ENCODE measurements at places on chromosomes 4 and X.

- no peak for DNase-seq
These were observed 1679.2 kb upstream of the TENM3 start for GRCh38 chr4:180564026-180564425.

GRCh38 chr4:121978172-121978516 lies 26.3 kb upstream of the TRPC3 start:
- no peak for DNase-seq

GRCh38 chr4:56297776-56298175 lies 89.5 kb downstream of the AASDH start:
- DNase-seq = no peak

DNA sequence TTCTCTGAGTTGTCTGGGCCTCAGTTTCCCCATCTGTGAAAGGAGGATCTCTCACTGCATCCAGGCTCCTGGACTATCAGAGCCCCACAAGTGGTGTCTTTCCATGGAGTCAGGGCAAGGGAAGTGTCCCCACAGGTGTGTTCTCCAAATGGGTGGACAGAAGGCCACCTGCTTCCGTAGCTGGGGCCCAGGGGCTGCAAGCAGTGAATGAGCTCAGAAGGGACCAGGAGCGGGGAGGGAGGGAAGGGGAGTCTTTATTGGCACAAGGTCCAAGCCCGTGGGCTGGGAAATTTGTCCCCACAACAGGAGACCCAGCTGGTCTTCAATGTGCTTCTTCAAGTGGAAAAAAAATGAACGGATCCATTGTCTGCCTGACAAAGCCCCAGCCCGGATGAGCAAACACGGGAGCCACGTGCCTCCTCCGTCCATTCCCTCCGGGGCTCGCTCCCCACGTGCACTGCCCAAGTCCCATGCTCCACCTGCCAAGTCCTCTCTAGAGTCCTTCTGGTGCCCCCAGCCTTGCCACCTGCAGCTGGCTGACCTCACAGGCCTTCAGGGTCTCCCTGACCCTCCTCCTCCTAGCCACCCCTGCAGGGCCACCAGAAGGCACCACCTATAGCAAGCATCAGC lies 72.0 kb downstream of the JAKMIP1 start:
- no peak for DNase-seq

DNA sequence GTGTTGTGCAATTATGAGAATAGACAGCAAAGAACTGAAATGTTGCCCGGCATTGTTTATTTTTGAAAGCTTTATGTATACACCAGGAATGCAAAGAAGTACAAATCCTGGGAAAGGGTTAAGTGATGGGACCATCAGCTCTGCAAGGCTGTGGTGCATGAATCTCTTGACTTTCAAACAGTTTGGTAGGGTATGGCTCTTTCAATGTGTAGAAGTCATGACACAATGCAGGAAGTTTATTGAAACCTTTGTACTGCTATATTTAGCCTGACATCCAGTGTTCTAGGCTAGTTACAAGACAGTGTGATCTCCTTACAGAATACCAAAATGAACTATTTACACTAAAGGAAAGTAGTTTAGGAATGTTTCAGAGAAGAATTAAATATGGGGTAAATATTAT lies 206.8 kb upstream of the HAND2 start:
- no peak for DNase-seq

- DNase-seq = no peak
These were observed 165.0 kb downstream of the AMELX start for GRCh38 chrX:11458170-11458569.

GRCh38 chr4:65195002-65195401 lies 475.3 kb downstream of the EPHA5 start:
- no peak for DNase-seq

DNA sequence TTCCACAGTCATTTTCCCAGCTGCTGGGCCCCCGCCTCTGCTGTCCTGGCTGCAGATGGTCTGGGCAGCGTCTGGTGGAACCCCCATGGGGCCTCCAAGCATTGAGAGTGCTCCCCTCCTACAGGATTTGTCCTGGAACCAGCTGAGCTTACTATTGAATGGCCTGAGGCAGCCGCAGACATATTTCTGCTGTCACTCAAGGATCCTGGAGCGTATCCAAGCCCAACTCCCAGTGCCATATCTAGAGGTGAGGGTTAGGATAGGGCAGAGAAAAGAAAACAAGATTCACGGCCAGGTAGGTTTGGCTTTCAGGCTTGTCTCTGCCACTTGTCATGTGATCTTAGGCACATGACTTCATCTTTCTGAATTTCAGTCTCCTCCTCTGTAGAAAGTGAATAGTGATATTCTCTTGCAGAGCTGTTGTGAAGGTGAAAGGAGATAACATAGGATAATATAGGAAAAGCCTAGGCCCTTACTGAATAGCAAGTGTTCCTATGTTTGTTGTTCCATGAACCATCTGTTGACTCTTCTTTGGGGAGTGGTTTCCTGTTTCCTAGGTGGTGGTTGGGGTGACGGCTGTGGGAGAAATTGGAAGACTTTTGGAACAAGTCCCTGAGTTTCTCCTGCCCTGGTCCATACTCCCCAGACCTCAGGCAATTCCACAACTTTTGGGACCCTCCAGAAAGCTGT lies 52.3 kb downstream of the SEPSECS start:
- DNase-seq = no peak

DNA sequence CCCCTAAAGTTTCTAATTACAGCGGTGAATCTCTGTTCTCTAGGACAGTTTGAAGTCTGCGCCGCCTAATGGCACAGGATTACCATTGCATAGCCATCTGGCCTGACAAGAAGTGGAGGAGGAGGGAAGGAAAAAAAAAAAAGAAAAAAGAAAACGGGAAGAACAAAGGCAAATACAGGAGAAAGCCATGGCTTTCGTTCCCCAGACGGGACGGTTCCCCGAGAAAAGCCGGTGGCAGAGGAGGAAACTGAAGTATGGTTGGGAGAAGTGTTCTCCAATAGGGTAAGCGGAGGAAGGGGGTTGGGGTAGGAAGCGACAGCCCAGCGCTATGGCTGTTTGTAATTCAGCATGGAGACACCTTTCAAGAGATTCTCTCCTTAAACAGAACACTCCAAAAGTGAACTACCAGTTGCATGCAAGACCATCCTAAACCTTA lies 80.8 kb downstream of the HMGN5 start:
- peak; percentile 67 for DNase-seq

GRCh38 chrX:151633157-151633556 lies 62.1 kb upstream of the PRRG3 start:
- no peak for DNase-seq

- no peak for DNase-seq
These were observed at the start of gene PTCHD1 for GRCh38 chrX:23334848-23335599. Gene PTCHD1 (plus strand): TSS chrX:23334849. CDS start chrX:23334876, 27 bp downstream.

- peak; percentile 57 for DNase-seq
These were observed 840 bp downstream of the ZNF711 start for GRCh38 chrX:85244450-85245211.

- DNase-seq = no peak
These were observed 212.8 kb upstream of the PDE5A start for GRCh38 chr4:119841361-119841760.

GRCh38 chr4:169051761-169052593 lies 41.9 kb upstream of the CBR4 start:
- DNase-seq = no peak

DNA sequence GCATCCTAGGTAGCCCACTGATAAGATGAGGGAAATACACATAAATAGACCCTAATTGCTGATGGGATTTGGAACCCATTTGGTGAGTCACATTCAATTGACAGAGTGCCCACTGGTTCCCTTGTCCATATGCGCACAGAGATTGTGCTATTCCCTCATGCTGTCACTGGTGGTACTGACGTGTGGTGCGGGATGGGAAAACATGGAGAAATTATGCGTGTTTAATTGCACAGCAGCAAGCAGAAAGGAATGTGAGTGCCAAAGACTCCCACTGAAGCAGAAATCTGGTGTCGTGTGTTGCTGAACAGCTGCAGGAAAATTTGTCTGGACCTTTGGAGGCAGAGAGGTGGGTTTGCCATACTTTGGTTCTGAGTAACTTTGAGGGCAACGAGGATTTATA lies 92.2 kb downstream of the NHSL2 start:
- DNase-seq = no peak

- DNase-seq = no peak
These were observed 46.5 kb downstream of the HADH start for GRCh38 chr4:108036213-108036612.

DNA sequence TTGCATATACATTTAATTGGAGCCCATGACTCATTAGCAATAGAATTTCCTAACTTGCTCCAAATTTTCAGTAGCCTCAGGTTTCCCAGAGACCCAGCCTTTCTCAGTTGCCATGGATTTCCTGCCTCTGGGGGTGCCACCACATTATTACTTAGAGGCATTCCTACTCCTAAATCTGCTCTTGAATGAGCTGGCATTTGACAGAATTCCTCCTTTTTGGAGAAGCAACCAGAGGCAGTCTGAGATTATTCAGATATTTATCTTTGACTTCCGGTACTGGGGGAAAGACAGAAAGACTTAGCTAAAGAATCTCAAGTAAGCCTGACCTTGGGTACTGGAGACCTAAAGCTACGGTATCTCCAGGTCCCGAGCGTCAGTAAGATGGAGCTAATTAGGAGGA lies 76.3 kb downstream of the DCHS2 start:
- no peak for DNase-seq

DNA sequence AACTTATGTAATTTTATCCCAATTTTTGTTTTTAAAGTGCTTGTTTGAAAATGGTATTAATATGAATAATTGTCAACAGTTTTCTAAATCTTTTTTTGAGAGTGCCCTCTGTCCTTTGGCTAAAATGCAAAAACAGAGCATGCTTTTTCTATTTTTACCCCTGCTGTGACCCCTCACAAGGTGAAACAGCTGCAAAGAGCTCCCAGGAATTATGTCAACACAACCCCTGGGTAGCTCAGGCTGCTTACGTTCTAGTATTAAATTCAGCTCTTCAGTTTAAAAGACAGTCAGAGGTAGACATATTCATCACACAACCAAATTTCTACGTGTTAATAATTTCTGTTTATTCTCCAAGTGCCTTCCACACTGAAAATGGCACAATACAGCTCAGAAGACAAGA lies 367.5 kb downstream of the PRDM5 start:
- no peak for DNase-seq

DNA sequence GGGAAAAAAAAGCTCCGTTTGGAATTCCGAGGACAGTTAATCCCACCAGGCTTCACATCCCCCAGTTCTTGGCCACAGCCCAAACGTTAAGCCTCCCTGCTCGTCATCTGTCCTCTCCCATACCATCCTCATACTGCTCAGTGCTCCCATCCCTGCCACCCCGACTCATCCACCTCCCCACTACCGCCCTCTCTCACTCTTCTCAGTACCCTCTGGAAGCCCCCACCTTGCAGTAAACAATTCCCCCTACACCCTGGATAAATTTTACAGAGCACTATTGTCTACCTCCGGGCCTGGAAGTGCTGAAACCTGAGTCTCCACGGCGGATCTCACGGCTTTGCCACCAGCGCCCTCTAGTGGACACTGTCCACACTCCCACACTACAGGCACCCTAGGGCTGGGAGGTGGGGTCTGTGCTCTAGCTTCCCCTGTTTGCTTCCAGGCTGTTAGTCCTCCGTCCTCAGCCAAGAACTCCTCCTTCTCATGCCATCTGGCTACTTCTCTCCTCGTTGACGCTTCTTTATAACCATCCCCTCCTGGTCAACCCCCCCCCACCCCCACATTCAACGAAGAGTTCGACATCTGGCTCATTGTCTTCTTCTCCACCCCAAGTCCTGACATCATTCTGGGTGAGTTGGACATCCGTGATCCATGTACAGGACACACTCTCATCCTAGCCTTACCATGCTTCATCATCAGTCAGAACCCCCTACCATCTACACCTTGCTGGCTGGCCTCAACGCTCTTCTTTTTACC lies 54.5 kb downstream of the RTL9 start:
- DNase-seq = peak; percentile 46

DNA sequence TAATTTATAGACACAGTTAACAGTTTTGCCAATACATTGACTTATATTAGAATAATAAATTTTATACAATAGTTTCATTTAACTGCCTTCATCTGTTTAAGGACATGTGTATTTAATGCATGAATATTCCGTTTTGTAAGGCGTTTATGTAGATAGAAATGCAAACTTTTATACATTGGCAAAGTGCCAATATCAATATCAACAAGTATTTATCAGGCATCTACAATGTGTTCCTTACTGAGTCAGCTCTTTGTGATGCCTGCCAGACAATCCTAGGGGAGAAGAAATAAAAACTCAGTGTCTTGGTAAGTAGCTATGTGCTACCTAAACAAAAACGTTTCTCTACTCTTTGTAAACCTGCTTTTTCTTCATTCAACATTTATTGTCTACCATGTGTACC lies 1142.2 kb downstream of the C4orf33 start:
- DNase-seq = no peak

DNA sequence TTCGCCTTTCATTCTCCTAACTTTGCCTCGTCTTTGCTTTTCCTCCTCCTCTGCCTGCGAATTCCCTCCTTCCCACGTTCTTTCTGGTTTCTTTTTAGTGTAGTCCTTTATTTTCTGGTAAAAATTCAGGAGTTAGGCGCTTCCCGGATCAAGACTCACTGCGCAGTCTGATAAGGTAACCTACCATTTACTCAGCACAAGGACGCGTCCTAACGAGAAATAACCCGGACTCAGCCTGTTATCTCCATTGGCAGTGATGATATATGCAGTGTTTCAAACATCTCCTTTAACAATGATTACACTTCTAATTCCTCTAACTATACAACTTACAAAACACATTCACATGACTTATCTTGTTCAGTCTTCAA lies 357 bp upstream of the ETNPPL start:
- no peak for DNase-seq

DNA sequence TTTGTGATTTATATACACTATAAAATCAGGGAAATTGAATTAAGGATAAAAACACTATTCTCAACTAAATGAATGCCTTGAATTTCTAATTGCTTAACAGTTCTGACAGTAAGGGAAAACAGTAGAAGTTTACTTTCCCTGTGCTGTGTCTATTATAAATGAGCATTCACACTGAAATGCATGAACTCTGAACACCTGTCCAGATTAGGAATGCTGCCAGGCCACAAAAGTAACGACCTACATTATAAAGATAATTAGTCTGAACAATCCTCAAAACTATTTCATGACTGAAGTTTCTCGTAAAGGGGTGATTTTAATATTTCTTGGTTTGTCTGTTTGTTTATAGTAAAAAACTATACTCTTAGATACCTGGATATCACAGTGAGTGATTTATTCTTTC lies 2.0 kb downstream of the NDST3 start:
- DNase-seq = no peak

DNA sequence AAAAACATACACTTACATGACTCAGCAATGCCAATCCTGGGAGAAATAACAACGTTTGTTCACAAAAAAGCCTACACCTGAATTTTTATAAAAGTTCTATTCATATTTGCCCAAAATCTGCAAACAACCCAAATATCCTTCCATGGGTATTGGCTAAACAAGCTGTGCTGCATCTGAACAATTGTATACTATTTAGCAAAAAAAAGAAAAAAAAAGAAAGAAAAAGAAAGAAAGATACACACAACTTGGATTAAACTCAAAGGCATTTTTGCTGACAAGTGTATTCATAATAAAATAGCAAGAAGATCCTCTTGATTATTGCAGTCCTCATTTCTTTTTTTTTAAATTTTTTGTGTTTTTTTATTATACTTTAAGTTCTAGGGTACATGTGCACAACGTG lies 24.5 kb upstream of the MAGEA3 start:
- DNase-seq = no peak

All from large intestine (tissue), 12 donors.